Neural crest cell (in vitro differentiated cells): ENCODE measurements at places on chromosomes 6 and 20. TPM values are rescaled to one million over a fixed set of nuclear protein-coding genes. Genes with fewer than 3 reads are reported as not detected.

- no peak overlapping the region for H3K27ac ChIP-seq
- peaks cover 44% of the 10 kb centered on the region for H3K4me1 ChIP-seq
- peaks cover 8% of the 10 kb centered on the region for H3K36me3 ChIP-seq
These were observed 80.4 kb upstream of the IYD start for GRCh38 chr6:150288456-150288855.

- no peaks in the 10 kb centered on the region for H3K36me3 ChIP-seq
- no peak overlapping the region for H3K27ac ChIP-seq
- H3K4me1 ChIP-seq: peaks cover 8% of the 10 kb centered on the region
- no peak overlapping the region for H3K4me3 ChIP-seq
- no peak for DNase-seq
These were observed 7.1 kb downstream of the DUSP22 start for GRCh38 chr6:299104-299980.

- H3K36me3 ChIP-seq: no peaks in the 10 kb centered on the region
- H3K27me3 ChIP-seq: peaks cover 62% of the 10 kb centered on the region
- no peaks in the 10 kb centered on the region for H3K4me1 ChIP-seq
- DNase-seq: no peak
- H3K27ac ChIP-seq: no peak overlapping the region
- H3K4me3 ChIP-seq: no peak overlapping the region
These were observed 25.9 kb upstream of the FOXQ1 start for GRCh38 chr6:1285956-1286355.

DNA sequence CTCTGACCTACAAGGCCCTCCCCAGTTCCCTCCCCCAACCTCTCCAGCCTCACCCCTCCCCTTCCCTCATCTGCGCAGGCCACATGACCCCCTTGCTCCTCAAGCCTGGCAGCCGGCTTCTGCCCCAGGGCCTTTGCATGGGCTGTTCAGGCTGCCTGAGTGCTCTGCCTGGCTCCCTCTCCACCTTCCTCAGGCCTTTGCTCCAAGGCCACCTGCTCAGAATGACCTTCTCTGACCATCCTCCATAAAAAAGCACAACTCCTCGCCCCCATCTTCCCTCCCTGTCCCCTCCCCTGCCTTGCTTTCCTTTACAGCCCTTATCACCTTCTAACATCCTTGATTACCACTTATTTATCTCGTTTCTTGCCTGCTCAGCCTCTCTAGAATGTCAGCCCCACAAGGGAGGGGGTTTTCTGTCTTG lies 38.7 kb downstream of the SPDEF start:
- peaks cover 5% of the 10 kb centered on the region for H3K27me3 ChIP-seq
- H3K4me3 ChIP-seq: no peak overlapping the region
- H3K4me1 ChIP-seq: peaks cover 11% of the 10 kb centered on the region
- H3K27ac ChIP-seq: no peak overlapping the region

GRCh38 chr6:50716899-50717509 lies 3.7 kb downstream of the TFAP2D start:
- H3K27ac ChIP-seq: no peak overlapping the region
- H3K36me3 ChIP-seq: peaks cover 8% of the 10 kb centered on the region
- no peak overlapping the region for H3K4me3 ChIP-seq
- peaks cover 6% of the 10 kb centered on the region for H3K4me1 ChIP-seq
- H3K27me3 ChIP-seq: peaks cover 100% of the 10 kb centered on the region
- no peak for DNase-seq

DNA sequence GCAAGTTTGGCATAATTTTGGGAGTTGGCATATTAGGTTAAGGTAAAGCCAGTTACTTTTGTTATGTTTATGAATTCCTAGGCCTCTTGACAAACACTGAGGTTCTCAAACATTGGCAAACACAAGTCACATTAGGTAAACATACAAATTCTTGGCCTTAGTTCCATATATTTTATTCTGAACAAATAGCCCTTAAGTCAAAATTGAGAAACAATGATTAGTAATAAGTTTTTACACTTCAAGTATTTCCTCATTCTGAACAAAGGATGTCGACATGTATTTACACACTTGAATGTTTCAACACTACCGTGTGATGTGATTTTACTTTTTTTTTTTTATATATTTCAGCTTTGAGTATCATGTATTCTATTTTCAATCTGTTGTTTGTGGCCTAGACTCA lies 3.8 kb upstream of the ECHDC1 start:
- H3K27me3 ChIP-seq: no peaks in the 10 kb centered on the region
- H3K4me1 ChIP-seq: no peaks in the 10 kb centered on the region
- DNase-seq: no peak
- H3K4me3 ChIP-seq: no peak overlapping the region

DNA sequence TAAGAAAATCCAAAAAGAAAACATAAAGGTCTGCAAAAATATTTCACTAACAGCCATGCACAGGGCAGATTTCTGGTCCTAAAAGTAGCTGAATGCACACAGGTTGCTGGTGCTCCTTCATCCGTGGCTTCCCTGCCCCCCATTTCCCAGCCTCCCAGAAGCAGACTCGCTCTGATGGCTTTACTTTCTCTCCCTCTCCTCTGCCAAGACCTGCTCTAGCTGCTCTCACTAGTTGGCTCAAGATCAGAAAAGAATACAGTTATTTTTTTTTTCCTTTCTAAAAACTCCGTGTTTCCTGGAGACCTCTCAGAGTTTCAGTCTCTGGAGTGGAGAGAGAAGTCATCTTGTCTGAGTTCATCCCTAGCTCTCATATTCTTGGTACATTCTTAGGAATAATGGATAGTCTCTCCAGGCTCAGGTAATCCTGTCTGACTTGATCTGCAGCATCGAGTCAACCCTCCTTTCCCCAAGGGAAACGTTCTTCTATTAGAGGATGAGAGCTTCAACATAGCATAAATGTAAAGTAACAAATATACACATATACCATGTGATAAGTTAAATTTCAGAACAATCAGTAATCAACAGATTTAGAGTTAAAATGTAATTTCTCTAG lies 214.2 kb downstream of the TBC1D7 start:
- DNase-seq: no peak
- no peak overlapping the region for H3K4me3 ChIP-seq
- H3K27me3 ChIP-seq: no peaks in the 10 kb centered on the region
- no peaks in the 10 kb centered on the region for H3K4me1 ChIP-seq
- peaks cover 7% of the 10 kb centered on the region for H3K36me3 ChIP-seq

- no peak overlapping the region for H3K27ac ChIP-seq
- H3K4me3 ChIP-seq: no peak overlapping the region
- no peaks in the 10 kb centered on the region for H3K27me3 ChIP-seq
- no peaks in the 10 kb centered on the region for H3K36me3 ChIP-seq
- DNase-seq: no peak
These were observed 256.1 kb upstream of the PLCB4 start for GRCh38 chr20:8812817-8813216.

- H3K36me3 ChIP-seq: no peaks in the 10 kb centered on the region
- DNase-seq: no peak
- no peak overlapping the region for H3K27ac ChIP-seq
- no peaks in the 10 kb centered on the region for H3K27me3 ChIP-seq
- H3K4me3 ChIP-seq: no peak overlapping the region
These were observed 117.4 kb downstream of the MAFB start for GRCh38 chr20:40571639-40572038.

DNA sequence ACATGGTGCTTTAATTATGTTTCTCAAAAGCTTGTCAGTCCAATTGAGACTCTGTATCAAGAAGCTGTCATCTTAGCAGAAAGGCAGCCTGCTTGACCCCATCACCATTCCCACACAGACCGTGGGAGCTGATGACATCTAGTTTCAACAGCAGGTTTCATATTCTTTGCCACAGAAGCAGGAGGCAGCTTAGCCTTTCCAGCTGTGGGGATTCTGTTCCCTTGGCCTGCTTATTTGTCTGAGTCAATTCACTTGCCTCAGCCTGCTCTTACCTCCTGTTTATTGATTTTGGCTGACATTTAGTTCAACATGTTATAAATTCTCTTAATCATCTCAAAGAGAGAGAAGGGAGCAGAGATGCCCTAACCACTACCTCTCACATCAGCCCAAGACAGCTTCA lies 527.7 kb downstream of the ADGRB3 start:
- DNase-seq: no peak
- no peaks in the 10 kb centered on the region for H3K27me3 ChIP-seq
- no peaks in the 10 kb centered on the region for H3K36me3 ChIP-seq
- no peaks in the 10 kb centered on the region for H3K4me1 ChIP-seq
- H3K27ac ChIP-seq: no peak overlapping the region

- DNase-seq: no peak
- H3K4me1 ChIP-seq: no peaks in the 10 kb centered on the region
- H3K27me3 ChIP-seq: peaks cover 9% of the 10 kb centered on the region
- no peak overlapping the region for H3K4me3 ChIP-seq
- H3K36me3 ChIP-seq: no peaks in the 10 kb centered on the region
These were observed 231.6 kb downstream of the FNDC1 start for GRCh38 chr6:159400826-159401225.

- H3K27me3 ChIP-seq: no peaks in the 10 kb centered on the region
- H3K4me3 ChIP-seq: peak overlapping the region; percentile 88
- no peaks in the 10 kb centered on the region for H3K36me3 ChIP-seq
- peak overlapping the region; percentile 100 for H3K27ac ChIP-seq
- peak; percentile 98 for DNase-seq
These were observed 12.7 kb downstream of the ZCCHC3 start for GRCh38 chr20:309841-310644.

GRCh38 chr20:17699931-17700351 lies at the start of gene BANF2:
TSS of gene BANF2 (plus strand) at chr20:17699966. CDS start at chr20:17725026, 25,060 bp downstream.
- no peak within 1 kb of the TSS for H3K27ac ChIP-seq
- DNase-seq: no peak
- no peaks in the 10 kb centered on the region for H3K36me3 ChIP-seq

DNA sequence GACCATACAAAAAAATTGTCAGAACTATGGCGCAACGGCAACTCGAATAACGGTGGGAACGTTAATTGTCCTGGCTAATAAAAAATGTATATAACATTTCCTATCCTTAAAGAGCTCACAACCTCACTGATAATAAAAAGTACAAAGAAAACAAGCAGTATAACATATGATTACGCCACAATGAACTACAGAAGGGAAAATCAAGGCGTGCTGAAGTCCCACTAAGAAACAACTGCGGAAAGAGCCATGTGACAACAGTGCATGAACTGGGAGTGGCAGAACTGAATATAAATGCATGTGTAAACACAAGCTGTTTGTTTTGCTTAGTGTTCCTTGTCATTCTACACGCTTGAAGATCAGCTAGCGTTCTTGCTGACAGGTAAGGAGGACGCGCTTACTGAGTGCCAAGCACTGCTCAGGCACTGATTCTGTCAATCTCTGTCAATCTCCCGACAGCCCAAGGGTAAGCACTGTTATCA lies 466 bp upstream of the PSMB1 start:
- no peak overlapping the region for H3K27ac ChIP-seq
- DNase-seq: no peak
- H3K36me3 ChIP-seq: peaks cover 2% of the 10 kb centered on the region
- no peaks in the 10 kb centered on the region for H3K27me3 ChIP-seq

GRCh38 chr6:144087789-144088426 lies 7.5 kb downstream of the SF3B5 start:
- H3K27me3 ChIP-seq: no peaks in the 10 kb centered on the region
- no peak overlapping the region for H3K27ac ChIP-seq
- H3K4me3 ChIP-seq: no peak overlapping the region
- no peaks in the 10 kb centered on the region for H3K36me3 ChIP-seq
- no peaks in the 10 kb centered on the region for H3K4me1 ChIP-seq

DNA sequence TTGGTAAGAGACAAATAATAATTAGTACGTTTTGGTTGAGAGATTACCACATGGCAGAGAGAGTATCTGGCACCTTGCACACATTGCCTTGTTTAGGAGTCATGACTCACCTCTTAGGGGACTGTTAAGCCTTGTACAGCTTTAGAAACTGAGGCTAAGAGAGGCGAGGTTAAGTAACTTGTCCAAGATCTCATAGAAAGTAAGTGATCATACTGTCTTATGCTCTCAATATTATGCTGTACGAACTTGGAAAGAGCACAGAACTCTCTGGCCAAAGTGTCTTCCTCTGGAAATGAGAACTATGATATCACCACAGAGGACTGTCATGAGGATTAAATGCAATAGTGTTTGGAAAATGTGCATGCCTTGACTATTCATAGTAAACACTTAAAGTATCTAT lies 249.0 kb downstream of the UTRN start:
- no peak for DNase-seq
- no peak overlapping the region for H3K4me3 ChIP-seq
- no peaks in the 10 kb centered on the region for H3K27me3 ChIP-seq

- no peaks in the 10 kb centered on the region for H3K36me3 ChIP-seq
- H3K4me3 ChIP-seq: no peak overlapping the region
- H3K27me3 ChIP-seq: no peaks in the 10 kb centered on the region
These were observed 45.0 kb downstream of the EDN1 start for GRCh38 chr6:12335131-12335527.

DNA sequence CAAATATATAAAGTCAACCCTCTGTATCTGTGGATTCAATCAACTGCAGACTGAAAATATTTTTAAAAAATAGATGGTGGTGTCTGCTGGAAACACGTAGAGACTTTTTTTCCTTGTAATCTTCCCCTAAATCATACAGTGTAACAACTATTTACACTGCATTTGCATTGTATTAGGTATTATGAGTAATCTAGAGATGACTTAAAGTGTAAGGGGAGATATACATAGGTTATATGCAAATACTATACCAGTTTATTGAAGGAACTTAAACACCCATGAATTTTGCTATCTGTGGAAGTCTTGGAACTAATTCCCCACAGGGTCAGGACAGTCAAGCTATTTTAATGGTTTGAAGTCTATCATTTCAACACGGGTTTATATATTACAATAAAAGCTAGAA lies 10.2 kb downstream of the HDAC2 start:
- peaks cover 17% of the 10 kb centered on the region for H3K36me3 ChIP-seq
- no peak overlapping the region for H3K4me3 ChIP-seq
- no peaks in the 10 kb centered on the region for H3K27me3 ChIP-seq
- no peak for DNase-seq

GRCh38 chr6:127276331-127276730 lies 9.7 kb downstream of the RNF146 start:
- no peaks in the 10 kb centered on the region for H3K27me3 ChIP-seq
- H3K4me3 ChIP-seq: no peak overlapping the region
- peaks cover 20% of the 10 kb centered on the region for H3K4me1 ChIP-seq
- H3K27ac ChIP-seq: no peak overlapping the region
- DNase-seq: no peak

DNA sequence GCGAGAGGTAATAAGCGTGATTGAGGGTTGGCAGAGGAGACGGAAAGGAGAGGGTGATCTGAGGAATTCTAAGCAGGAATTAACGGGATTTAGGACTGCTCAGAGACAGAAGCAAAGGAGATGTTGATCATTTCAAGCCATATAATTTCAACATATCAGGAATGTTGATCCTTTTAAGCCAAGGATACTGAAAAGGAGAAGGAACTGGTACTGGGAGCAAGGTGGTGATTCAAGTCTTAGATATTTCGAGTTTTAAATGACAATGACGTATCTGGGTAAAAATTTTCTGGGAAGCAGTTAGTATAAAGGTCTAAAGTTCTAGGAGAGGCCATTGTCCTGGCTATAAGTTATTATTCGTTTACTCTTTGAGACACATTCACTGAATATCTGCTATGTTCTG lies 91.3 kb upstream of the OGFRL1 start:
- peaks cover 24% of the 10 kb centered on the region for H3K4me1 ChIP-seq
- H3K36me3 ChIP-seq: no peaks in the 10 kb centered on the region
- no peak for DNase-seq
- no peak overlapping the region for H3K4me3 ChIP-seq
- H3K27ac ChIP-seq: no peak overlapping the region

- peak overlapping the region; percentile 67 for H3K27ac ChIP-seq
- H3K27me3 ChIP-seq: peaks cover 36% of the 10 kb centered on the region
- peak overlapping the region; percentile 6 for H3K4me3 ChIP-seq
- DNase-seq: no peak
- H3K4me1 ChIP-seq: peaks cover 15% of the 10 kb centered on the region
- no peaks in the 10 kb centered on the region for H3K36me3 ChIP-seq
These were observed 9.0 kb downstream of the MOCS3 start for GRCh38 chr20:50967586-50967985.

SMIM13 gene
- 12.3 and 13.3 TPM in 2 replicates for total RNA-seq

GABRR2 gene
- 0.34 and 0.51 TPM in 2 replicates for total RNA-seq

SLC52A3 gene
- not detected in 2 replicates for total RNA-seq

PI16 gene
- total RNA-seq: not detected in 2 replicates

NRSN1 gene
- total RNA-seq: 0.48 and 0.54 TPM in 2 replicates
